NCI-H1048 (cell line): ENCODE measurements at places on chromosomes 1 and 21.

DNA sequence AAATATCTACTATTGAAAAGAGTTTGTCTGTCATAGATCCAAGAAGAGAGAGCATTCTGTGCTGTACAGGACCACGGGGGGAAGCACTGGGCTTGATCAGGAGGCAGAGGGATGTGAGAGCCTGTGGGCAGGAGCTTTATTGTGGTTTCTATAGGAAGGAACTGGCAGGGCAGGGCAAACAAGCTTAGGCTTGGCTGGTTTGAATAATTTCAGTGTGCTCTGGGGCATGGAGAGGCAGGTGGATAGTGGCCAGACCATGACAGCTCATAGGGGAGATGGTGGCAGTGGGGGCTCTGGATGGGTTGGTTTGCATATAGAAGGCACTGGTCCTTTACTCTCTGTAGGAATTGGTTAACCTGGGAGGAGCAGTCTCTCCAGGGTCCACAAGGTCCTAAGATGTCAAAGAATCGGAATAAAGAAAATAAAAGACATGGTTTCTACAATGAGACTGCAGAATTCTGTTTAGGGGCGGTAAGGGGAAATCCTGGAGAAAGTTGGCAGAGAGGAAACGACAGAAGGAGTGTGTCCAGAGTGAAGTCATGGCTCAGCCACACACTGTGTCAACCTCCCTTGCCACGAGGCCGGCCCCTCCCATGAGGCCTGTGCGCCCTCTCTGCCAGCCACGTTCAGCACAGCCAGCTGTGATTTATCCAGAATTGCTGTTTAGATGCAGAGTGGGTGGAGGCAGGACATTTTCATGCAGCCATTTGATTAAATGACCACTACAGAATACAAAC, 81.7 kb upstream of the PGBD5 start:
- no peak for DNase-seq

DNA sequence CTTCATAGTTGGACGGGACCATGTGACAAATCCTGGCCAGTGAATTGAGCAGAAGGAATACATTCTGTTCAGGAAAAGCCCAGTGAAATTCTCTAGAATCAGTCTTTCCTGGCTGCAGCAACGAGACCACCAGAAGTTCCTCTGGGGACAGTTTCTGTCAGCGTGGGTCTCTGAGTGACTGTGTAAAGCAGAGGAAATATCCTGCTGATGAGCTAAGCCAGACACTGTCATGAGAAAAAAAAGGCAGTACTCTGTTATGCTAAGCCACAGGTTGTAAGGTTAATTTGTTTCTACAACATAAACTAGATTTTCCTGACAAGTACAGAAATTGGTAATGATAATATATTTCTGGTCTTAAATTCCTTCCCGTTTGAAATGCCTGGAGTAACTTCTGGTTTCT, 664.4 kb downstream of the LMO4 start:
- DNase-seq: no peak

GRCh38 chr1:225754940-225755641, 22.5 kb upstream of the SRP9 start:
- no peak for DNase-seq

GRCh38 chr1:86460998-86461397, 7.7 kb upstream of the CLCA1 start:
- no peak for DNase-seq
